Gastrocnemius medialis (tissue), 4 donors: ENCODE measurements at places on chromosomes 5 and 9. TPM values are rescaled to one million over a fixed set of nuclear protein-coding genes. Genes with fewer than 3 reads are reported as not detected.

SYNPO gene
- total RNA-seq, result 419 TPM

CAVIN4 gene
- total RNA-seq, result 163 TPM

LHX2 gene
- total RNA-seq, result not detected

KCTD16 gene
- total RNA-seq, result not detected

FOXD4L6 gene
- not detected for total RNA-seq

TSSK1B gene
- not detected for total RNA-seq

CENPH gene
- 1.6 TPM for total RNA-seq

MRPS2 gene
- total RNA-seq, result 63.9 TPM

FKTN gene
- 7.7 TPM for total RNA-seq

STPG3 gene
- not detected for total RNA-seq

MCTP1 gene
- total RNA-seq, result 6.1 TPM
